Astrocyte of the spinal cord (primary cell): ENCODE measurements at places on chromosomes 5 and 9.

DNA sequence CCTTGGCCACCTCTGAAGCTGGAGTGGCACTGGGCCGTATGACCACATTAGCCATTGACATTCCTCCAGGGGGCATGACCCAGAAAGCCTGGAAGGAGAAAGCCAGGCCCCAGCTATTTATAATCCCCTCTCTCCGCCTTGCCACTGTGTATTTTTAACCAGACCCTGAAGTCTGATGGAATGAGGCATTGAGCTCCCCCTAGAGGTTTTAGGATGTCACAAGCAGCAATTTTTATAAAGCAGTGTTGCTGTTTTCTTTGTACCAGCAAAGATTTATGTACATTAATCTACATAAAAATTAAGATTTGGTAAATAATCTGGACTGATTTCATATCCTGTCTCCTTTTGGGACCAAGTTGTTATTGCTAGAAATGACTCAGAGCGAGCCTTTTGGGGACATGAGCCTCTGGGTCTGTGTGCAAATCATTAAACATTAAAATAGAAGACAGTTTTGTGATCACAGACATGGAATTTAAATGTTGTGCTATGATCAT, 127.1 kb downstream of the TRIO start:
- peak; percentile 73 for DNase-seq

DNA sequence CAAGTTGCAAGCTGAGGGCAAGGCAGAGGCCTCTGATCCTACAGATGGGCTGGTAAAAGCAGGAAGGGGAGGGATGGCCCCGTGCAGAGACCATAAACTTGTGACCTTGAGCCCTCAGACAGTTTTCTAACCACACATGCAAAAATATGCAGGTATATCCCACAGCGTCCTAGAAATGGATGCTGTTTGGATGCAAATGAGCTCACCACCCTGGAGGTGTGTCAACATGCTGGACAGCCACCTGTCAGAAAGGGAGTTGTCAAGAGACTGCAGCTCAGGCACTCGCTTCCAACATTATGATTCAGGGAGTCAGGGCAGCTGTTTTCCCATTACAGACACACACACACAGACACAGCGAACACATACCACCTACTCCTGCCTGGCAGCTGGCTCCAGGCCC, 97.3 kb upstream of the PANK3 start:
- no peak for DNase-seq

DNA sequence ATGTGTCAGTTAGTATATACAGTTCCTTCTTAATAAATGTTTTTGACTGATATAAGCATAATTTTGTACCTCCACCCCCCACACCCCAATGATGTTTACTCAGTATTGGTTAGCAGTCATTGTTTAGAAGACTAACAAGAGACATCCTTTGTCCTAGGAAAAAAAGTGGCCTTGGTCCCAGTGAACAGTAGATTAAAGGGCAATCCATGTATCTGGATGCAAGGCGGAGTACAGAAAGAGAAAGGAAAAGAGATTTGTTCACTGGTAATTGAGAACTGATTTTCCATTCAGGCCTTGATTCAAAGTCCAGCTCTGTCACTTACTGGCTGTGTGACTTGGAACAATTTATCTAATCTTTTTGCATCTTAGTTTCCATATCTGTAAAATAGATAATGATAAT, 4.6 kb downstream of the RALGPS1 start:
- no peak for DNase-seq

- no peak for DNase-seq
Measured at GRCh38 chr9:72743836-72744235, 209.0 kb downstream of the ALDH1A1 start.

GRCh38 chr5:122846051-122846550, 688 bp downstream of the SNX24 start:
- DNase-seq = peak; percentile 58

DNA sequence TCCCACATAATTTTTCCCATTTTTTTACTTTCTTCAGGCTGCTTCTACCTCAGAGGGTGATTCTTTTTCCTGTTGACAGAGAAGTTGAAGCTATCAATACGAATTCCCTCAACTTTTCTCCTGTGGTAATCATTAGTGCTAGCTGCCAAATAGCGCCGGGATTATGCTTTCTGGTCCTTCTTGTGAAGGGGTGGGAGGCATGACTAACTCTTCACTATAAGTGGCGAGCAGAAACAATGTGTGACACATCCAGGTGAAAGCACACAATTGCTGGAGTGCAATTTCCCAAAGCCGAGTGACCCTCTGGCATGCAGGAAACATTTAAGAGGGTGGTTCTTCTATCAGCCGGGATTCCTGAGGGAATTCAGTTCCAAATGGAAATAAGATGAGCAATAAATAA, 56.0 kb downstream of the TRPC7 start:
- no peak for DNase-seq

- no peak for DNase-seq
Measured at GRCh38 chr9:99231711-99232110, 9.6 kb downstream of the SEC61B start.

DNA sequence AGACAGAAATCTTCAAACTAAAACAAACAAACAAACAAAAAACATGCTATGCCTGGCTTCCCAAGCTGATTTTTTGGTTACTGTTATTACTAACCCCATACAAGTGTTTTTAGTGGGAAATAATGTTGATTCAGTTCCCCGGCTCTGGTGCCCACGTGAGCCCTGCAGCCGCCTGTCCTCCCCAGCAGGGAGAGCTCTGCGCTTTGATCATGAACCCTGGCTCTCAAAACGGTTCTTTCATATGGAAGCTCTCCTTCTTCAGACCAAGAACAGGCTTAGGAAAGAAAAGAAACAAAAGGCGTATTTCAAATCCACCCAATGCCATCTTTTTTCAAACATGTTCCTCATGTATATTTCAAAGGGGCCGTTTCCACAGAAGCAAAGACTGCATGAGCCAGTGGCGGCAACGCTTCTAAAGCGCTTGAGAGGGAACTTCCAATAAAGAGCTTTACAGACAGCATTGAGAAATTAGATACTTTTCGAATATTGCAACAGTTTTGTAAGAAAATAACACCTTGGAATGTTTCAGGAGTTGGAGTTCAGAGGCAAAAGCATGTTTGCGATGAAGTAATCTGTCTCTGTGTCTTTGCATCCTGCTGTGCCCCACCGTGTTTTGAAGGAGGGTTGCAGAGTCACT, 74.8 kb downstream of the ICE1 start:
- peak; percentile 68 for DNase-seq

DNA sequence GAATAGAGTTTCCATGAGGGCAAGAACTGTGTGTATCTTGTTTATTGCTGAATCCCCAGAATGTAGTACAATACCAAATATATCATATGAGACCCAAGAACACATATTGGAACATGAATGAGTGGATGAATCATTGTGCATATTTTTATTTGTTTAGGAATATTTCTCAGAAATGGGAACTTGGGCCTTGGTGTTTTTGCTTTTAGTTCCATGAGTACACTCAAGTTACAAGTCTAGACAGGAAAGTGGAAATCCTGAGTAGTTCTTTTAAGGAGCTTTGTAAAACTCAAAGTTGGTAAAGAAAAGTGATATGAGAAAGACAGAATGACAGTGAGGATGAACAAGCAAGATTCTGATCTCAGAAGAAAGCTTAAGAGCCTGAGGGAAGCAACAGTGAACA, 647.0 kb downstream of the EFNA5 start:
- DNase-seq = no peak

GRCh38 chr5:132099076-132099748, 25.6 kb downstream of the CSF2 start:
- no peak for DNase-seq

DNA sequence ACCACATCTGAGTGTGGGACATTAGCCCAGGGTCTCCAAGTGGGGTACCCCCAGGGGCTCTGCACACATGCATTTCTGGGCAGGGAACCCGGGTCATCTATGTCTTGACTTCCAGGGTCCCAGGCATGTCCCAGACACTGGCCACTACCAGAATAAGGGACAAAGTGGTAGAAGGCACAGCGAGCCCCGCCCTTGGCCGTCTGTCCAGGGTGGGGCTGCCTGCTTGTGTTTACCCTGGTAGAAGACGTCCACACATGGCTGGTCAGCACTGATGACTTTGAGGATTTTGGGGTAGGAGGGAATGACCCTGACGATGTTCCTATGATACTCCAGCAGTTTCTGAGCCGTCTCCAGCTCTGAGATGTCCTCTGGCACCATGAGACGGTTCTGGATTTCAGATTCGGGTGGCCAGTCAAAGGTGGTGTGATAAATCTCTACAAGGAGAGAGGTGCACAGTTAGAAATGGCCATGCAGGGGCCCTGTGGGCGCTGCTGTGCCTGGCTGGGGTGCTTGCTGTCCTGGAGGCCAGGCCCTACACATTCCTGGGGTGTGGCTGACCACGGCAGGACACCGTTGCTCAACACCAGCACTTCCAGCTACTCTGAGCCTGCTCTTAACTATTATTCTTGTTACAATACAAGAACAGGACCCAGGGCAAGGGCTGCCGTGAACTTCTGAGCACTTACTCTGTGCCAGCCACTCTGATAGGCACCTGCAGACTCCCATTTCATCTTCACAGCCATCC, 51.3 kb downstream of the AK8 start:
- DNase-seq = no peak

GRCh38 chr5:25224316-25224982, 579.7 kb upstream of the CDH10 start:
- DNase-seq = no peak

- DNase-seq = no peak
Measured at GRCh38 chr9:127717766-127718165, 1.9 kb downstream of the TTC16 start.

- DNase-seq = no peak
Measured at GRCh38 chr5:31754358-31754704, 115.4 kb downstream of the PDZD2 start.

DNA sequence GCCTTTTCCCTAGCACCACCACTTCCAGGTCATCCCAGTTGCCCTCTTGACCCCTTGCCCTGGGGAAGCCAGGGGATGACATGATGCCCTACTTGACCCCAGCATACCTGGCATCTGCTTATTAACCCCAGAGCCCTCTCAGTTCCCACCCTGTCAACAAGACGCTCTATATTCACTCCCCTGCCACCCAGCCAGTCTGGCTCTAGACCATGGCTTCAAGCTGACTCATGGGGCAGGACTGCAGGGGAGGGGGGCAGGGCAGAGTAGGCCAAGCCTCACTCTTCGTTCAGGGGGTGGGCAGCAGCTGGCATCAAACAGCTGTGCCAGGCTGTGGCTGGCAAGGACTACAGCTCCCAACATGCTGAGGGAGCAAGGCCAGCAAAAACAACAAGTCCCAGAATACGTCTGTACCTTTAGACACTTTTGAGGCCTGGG, 5.3 kb downstream of the ATOSB start:
- DNase-seq = peak; percentile 51

DNA sequence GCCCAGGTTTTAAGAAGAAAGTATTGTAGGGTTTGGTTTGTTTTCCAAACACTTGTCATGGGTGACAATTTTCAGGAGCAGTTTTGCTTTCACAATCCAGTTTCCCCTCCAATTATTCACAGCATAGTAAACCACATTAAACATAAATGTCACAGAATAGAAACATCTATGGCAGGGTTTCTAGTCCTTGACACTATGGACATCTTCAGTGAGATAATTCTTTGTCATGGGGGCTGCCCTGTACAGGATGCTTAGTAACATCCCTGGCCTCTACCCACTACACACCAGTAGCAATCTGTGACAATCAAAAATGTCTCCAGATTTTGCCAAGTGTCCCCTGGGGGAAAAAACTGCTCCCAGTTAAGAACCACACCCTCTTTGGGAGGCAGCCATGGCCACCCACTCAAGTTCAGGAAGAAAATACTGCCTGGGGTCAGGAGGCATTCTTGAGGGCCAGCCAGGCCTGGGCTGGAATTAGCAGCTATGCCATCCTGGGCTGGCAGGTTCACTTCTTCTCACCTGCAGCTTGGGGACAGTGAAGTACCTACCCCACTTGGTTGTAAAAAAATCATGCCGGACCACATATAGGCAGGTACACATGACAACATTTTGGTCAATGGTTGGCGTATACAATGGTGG, 116.3 kb downstream of the HSD17B3 start:
- DNase-seq = no peak

DNA sequence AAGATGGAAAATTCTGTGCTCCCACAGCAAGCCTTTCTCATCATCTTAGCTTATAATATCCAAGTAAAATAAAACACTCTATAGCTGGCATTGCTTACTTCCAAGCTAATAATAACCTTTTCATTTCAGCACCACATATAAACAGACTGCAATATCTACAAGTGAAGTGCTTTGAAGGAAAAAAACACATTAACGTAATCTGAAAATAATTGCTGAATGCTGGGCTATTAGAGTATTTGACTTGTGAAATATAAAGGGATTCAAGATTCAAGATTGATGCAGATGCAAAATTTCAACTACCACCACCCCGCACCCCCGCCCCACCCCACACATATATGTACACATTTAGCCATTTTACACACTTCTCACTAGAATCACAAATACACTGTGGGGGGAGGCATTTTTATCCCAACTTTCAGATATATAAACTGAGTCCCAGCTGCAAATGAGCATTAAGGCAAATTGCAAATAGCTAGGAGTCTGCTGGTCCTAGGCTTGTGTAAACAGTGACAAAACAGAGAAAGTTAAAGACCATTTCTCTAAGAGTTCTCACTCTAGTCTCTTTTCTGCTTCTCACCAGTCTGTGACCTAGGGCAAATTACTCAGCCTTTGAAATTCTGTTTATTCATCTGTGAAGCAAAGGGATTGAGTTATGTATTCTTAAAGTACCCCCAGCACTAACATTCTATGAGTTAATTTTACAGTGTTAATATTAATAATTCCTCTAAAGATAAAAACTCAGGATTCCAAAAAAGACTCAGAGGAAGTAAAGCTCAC, 489.4 kb downstream of the PRELID2 start:
- peak; percentile 34 for DNase-seq

GRCh38 chr5:67050125-67050524, 146.5 kb downstream of the CD180 start:
- DNase-seq = no peak
